Renal cortical epithelial cell (primary cell): ENCODE measurements at places on chromosomes 6 and 20. TPM values are rescaled to one million over a fixed set of nuclear protein-coding genes. Genes with fewer than 3 reads are reported as not detected.

TAP1 gene
- 57.6 and 124 TPM in 2 replicates for total RNA-seq

SLC12A5 gene
- total RNA-seq: 0.17 and 0.55 TPM in 2 replicates

FLRT3 gene
- 5.2 and 16.0 TPM in 2 replicates for total RNA-seq

TSBP1 gene
- total RNA-seq: not detected in 2 replicates

TNFRSF6B gene
- 10.8 and 191 TPM in 2 replicates for total RNA-seq

DNA sequence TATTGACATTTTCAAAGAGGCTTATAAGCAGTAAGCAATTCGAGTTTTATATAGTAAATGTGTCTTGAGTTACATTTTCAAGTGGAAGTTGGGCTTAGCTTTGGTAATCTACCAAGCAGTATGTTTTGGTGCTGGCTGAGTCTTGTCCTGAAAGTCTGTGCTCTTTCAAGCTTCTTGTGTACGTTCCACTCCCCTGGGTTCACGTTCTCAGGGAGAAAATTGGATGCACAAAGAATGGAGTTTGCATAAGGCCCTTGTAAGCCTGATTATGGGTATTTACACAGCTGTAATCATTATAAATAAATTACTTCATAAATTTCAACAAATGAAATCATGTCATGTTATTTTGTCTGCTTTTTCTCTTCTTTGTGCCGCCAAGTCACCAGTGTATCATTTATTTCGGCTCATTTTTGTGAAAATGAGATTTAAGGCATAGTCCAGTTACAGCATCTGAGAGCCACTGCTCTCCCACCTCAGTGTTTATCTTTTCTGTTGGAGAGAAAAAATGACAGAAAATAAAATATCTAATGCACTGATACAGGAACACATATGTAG lies 262.5 kb downstream of the BTBD3 start:
- no peak for DNase-seq

- DNase-seq: no peak
These were observed 50.1 kb downstream of the CTCFL start for GRCh38 chr20:57474816-57475215.

- DNase-seq: no peak
These were observed 184.7 kb upstream of the HSF2 start for GRCh38 chr6:122214605-122215318.
